Stimulated activated CD8-positive, alpha-beta memory T cell treated with anti-CD3 and anti-CD28 coated beads, Interleukin-12 subunit alpha, Interleukin-12 subunit beta, amount 100 ng/mL, for 4 hours (primary cell): ENCODE measurements at places on chromosomes 1 and 21.

DNA sequence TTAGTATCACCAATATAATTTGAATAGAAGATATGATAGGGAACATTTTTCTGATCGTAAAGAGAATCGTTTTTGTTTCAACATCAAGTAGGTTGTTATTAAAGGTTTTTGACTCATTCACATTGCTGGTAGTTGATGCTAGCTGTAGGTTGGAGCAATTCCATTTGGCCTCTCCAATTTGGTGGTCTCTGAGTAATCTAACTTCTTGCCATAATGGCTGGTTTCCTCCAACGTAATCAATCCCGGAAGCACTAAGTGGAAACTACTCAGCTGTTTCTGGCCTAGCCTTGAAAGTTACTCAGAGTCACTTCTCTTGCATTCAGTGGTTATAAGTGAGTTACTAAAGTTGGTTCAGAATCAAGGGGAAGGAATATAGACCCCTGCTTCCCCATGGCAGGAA is 26.0 kb downstream of the RCOR3 start:
- DNase-seq = no peak

DNA sequence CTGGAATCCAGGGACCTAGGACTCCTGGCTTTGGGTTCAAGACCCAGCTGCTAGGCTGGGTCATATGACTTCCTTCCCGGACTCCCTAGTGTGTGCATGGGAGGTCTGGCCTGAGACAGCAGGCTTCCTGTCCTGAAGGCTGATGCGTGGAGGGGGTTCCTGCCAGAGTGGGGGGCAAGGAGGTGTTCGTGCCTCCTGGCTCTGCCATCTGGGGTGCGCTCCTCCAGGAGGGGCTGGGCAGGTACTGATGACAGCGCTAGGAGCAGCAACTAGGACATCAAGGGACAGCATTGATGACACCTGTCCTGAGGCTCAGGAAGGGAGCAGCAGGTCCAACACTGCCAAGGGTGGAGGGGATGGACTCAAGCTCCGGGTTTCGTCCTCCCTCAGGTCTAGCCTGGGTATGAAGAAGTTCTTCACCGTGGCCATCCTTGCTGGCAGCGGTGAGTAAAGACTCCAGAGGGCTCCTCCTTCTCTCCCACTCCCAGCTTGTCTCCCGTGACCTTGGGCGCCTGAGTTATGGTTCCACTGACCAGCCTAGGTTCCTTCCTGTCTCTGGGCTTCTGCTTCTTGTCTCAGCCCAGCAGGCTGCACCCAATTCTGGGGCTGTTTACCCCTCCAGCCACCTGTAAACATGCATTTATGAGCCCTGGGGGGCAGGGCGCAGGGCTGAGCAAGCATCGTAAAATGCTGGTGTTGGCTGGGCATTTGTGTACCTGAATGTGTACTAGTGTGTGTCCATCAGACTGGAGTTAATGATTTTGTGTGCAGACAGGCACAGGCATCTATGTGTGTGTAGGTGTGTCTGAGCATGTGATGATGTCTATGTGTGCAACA is 871 bp downstream of the PLA2G2F start:
- no peak for DNase-seq

- DNase-seq = no peak
Observed at GRCh38 chr1:235025422-235025984, 103.1 kb downstream of the TOMM20 start.

- DNase-seq = no peak
Observed at GRCh38 chr1:33182401-33182841, 578 bp upstream of the TRIM62 start.

- DNase-seq = no peak
Observed at GRCh38 chr1:106780806-106781569, 275.5 kb upstream of the PRMT6 start.

DNA sequence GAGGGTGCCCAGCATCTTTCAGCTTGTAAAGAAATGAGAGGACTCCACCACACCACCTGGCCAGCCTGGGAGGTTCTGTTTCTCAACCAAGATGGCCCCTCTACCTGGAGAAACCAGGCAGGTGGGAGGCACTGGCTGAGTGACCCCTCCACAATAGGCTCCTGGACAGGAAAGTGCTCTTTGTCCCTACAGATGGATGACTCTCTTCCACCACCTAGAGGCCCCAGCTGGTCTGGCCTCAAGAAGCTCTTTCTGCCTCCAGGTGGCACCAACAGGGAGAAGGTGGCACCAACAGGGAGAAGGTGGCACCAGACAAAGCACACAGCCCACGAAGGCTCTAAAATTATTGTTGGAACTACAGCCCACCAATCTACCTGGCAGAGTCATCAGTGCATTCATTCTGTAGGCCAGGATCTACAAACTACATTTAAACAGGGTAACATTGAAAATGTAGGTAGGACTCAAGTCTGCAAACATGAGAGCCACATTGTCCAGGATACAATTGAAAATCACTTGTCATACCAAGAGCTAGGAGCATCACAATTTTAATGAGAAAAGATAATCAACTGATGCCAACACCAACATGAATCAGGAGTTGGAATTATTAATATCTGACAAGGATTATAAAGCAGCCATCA is 14.4 kb downstream of the TMPRSS3 start:
- no peak for DNase-seq

GRCh38 chr1:10210841-10211804 is 753 bp downstream of the KIF1B start:
- DNase-seq = no peak

DNA sequence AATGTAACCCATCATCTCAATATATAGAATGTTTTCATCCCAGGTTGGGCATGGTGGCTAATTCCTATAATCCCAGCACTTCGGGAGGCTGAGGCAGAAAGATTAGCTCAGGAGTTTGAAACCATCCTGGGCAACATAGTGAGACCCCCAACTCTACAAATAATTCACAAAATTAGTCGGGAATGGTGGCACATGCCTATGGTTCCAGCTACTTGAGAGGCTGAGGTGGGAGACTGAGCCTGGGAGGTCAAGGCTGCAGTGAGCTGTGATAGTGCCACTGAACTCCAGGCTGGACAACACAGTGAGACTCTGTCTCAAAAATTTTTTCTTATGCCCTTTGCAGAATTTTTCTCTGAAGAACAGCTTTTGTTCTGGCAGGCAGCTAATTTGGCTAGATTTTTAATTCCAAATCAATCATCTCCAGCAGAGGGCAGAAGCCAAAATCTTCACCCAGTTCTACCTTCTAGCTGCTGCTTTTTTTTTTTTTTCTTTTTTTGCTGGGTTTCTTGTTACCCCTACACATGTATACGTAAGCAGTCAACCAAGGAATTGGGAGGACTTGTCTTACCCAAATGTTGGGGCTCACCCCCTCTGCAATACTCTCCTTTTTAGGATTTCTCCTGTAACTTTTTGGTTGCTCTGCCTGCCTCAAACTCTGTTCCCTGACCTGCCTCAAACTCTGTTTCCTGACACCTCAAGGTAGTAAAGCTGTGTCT is 2.7 kb upstream of the RAD54L start:
- DNase-seq = no peak

DNA sequence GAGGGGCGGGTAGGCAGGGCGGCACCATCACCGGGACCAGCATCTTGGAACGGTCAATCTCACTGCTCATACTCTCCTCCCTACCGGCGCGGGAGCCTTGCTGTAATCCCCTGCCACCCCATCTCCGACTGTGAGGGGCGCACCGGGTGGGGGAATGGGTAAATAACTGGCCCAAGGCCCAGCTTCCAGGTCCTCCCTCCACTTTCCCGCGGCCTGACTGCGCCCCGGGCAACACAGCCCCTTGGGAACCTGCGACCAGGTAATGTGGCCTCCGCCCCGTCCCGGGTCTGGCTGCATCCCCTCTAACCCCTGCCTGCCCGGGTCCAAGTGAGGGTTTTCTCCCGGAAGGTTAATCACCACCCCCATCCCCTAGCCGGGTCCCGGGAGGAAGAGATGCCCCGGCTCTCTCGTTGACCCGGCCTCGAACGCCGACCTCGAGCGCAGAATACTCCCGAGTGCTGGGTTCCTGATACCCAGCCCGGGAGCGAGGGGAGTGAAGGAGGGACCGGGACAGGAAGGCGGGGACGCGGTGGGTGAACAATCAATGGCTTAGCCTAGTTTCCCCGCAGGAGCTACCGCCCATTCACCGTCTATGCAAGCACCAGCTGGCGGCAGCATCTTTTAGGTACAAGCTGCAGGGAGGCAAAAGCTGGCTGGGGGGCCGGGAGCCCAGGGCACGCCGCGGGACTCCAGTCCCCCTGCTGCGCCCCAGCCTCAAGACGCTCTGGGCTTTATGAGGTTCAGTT is 5.9 kb upstream of the LHX9 start:
- no peak for DNase-seq

- DNase-seq = no peak
Observed at GRCh38 chr1:246687002-246687401, 37.2 kb upstream of the SCCPDH start.

DNA sequence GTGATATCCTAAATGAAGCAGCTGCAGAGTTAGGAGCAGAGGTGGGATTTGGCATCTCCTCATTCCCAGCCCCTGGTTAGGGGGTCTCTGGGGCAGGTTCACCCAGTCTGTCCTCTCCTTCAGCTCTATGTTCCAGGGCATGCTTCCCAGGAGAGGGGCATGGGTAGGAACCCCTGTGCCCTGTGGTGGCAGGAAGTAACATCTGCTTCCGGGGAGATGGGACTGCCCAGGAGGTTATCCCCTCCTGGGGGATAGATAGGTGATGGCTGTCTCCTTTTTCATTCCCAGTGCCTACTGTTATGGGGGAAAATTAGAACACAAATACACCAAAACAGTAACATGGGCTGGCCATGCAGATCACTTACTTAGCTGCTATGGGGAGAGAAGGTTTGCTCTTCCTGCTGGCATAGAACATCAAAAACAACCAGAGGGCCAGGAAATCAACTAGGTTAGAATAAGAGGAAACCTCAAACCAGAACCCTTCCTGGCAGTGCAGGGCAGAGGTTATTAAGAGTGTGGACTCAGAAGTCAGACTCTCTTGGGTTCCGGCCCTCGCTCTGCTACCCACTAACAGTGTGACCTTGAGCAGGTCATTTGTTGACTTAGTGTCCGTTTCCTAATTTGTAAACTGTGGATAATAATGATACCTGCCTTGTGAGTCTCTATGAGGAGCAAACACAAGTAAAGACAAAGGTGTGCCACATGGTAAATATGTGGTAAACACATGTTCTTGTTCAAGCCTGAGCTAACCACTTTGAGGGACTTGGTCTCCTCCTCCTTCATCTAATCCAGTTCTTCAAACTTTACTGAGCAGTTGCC is 157.8 kb upstream of the JUN start:
- DNase-seq = no peak

GRCh38 chr1:210294999-210295745 is 33.5 kb upstream of the HHAT start:
- no peak for DNase-seq

- no peak for DNase-seq
Observed at GRCh38 chr1:188444526-188444925, 1615.8 kb downstream of the PLA2G4A start.

DNA sequence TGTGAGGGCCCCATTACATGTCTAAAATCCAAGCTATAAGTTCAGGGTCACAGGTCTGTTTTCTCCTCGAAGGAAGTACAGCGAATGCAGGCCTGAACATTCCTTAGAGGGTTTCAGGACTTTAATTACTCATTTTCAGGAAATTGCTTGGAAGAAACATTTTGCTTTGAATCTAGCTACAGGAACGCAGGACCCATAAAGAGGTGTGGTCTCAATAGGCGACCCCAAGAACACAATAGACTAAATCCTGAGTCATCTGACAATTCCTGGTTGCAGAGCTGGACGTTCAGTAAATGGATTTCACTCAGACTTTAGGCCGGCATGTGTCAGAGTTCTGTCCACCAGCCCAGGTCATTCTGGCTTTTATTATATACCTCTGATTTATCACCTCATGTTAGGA is 1.0 kb upstream of the ERG start:
- no peak for DNase-seq

DNA sequence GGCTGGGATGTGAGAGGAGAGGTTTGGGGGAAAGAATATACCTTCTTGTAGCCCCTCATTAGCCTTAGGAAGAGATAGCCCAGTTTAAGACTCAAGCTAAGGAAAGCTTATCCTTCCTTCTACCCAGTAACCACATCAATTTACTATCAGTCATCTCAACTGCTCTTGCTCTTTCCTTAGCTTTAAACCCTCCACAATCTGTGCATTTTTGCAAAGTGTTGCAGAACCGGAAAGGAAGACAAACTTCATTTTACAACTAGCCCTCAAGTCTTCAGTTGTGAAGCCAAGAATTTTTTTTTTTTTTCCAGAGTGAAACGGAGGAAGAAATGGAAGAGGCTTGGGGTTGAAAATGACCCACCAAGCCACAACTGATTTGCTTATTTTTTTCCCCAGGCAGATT is 137.0 kb upstream of the LMO4 start:
- no peak for DNase-seq

DNA sequence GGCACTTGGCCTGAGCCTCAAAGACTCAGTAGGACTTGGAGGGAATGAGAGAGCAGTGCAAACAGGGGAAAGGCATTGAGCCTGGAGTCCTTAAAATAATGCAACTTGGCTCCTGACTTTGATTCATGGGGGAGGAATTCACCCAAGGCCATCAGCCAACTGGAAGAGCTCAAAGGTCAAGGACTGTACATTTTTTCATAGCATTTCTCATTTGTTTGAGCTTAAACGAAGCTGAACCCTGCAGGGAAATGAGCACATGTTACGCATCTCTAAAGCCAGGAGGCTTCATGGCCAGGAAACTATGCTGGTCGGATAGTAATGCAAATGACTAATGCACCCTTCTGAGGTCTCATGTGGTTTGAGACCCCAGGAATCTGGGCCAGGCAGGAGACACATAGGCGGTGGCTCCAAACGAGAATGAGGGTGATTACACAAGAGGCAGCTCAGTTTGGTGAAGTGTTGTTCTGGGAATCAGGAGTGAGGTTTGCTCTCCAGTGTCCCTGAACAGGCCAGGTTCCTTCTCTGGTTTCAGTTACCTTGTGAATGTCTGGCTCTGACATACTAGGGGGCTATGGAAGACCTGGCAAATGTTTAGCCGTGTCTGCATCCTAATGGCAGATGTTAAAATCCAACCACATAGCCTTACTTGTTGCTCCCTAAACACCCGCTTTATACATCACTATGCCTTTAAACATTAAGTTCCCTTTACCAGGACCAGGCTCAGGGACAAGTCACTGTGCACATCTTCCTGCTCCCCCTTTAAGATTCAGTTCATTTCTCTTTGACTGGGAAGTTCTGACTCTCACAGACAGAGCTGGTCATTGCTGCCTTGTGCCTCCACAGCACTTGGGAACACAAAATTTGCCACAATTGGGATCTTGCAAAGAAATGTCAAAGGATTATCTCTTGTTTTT is 503.9 kb upstream of the USP24 start:
- no peak for DNase-seq

DNA sequence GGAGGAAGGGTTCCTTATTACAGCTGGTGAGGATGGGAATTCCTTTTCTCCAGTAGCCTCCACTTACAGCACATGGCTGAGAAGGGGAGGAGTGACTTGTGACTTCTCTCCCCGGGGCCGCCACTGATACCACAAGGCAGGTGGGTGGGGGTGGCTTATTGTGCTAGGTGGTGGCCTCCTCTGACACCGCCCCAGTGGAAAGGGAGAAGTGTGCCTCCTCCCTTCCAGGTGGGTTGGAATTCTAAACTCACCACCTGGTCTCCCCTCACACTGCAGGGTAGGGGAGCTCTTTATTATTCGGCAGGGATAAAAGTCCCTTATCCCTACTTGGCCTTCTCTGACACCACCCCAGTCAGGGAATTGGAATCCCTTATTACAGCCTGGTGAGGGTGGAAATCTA is 89.5 kb downstream of the CCDC30 start:
- DNase-seq = no peak
